ENCODE measurements at places on chromosomes 4 and X.

GRCh38 chr4:189516902-189517301 is 423.8 kb upstream of the FRG1 start:
- no peak for DNase-seq

- no peak for DNase-seq
Measured at GRCh38 chrX:115067812-115068211, 50.4 kb upstream of the IL13RA2 start.

DNA sequence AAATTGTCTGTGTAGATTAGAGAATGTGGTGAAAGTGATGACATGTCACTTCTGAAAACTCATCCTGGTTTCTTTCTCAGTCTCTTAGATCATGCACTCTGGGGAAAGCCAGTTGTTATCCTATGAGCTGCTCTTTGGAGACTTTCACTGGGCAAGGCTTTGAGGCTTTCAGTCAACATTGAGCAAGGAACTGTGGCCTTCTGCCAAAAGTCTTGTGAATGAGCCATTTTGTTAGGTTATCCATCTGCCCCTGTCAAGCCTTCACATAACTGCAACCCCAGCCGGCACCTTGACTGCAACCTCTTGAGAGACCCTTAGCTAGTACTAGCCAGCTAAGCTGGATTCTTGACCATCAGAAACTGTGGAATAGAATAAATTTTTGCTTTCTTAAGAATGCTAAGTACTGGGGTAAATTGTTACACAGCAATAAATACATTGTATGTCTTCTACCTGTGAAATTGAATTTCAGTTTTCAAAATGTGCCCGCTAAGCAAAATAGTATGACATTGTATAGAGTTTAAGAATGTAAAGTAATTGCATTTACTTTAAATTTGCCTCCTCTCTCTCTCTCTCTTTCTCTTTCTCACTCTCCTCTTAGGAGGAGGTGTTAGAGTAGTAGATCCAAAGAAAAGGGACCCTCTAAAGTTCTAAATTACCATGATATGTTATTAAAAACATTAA is 1273.0 kb downstream of the RAPGEF2 start:
- DNase-seq, result no peak

GRCh38 chr4:177519481-177520260 is 77.4 kb upstream of the AGA start:
- no peak for DNase-seq

DNA sequence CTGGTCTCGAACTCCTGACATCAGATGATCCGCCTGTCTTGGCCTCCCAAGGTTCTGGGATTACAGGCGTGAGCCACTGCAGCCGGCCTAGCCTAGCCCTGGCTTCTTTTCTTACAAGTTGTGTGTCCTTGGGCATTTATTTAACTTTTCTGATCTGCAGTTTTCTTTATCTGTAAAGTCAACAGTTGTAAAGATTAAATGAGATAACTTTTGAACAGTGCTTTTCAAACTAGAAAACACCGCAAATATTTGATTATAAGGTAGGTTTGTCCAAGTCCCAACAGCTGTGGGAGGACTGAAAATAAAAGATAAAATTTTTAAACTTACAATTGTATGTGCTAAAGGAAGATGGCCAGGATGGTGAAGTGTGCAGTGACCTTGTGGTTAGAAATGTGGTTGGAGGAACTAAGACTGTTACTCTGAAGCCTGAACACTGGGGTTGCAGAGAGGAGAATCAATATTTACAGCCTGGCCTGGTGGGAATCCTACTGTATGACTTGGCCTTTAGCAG is 44.8 kb downstream of the GSX2 start:
- DNase-seq, result no peak

DNA sequence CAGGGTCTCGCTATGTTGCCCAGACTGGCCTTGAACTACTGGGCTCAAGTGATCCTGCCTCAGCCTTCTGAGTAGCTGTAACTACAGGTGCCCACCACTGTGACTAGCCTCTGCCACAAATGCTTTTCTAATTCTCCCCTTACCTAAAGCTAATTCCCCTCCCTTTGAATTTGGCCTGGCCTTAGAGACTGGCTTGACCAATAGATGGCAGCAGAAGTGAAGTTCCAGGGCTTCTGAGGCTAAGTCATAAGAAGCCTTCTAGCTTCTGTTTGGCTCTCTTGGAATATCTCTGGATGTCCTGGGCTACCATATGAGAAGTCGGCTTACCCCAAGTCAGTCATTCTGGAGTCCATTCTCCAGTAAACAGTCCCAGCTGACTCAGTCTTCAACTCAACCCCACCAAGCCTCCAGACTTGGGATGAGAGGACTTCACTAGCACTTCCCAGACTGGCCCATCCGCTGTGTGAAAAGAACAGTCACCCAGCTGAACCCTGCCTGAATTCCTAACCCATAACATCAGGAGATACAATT is 61.0 kb downstream of the HPRT1 start:
- no peak for DNase-seq

DNA sequence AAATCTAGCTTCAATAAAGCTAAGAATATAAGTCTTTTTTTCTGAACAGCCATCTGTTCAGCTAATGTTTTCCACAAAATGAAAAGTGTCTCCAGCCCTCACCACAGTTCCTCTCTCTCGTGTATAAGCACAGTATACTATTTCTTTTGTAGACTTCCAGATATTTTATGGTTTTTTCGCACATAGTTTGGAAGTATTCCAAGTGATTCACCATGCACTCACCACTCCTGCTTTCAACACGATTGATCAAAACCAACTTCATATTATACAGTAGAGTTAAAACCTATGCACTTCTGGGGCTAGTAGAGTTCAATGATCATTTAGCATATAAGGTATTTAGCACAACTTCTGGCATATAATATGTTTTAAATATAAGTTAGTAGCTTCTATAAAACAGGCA is 105.8 kb upstream of the DCAF12L1 start:
- DNase-seq, result no peak

- DNase-seq, result no peak
Measured at GRCh38 chr4:16626945-16627344, 271.5 kb downstream of the LDB2 start.

DNA sequence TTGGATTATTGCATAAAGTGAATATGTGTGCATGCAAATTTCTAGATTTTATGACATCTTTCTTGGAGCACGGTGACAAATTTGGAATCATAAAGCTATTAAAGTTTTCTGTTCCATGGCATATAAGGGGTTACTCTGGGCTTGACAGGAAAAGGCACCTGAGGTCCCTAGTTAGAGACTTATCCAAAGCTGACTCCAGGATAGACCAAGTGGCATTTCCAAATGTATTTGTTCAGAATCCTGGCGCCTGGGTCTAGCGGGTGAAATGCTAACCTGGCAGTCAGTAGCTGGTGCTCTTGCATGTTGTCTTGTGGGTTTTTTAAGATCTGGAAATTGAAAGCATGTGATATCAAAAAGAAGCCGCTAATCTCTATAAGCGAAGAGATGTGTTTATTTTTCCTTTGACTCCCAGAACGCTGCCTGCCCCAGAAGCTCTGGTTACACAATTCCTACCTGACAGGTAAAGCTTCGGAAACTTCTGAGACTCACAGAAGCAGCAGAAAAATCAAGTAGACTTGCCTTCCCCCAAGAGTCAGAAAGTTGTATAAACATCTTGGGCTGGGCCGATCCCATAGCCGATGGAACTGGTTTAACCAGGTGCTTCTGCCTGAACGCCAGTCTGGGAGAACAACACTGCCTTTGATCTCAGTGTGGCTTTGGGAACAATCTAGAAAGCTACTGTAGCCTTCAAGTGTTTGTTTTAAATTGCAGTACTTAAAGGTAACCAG is 12.9 kb upstream of the ZCCHC4 start:
- DNase-seq, result no peak

GRCh38 chr4:48986654-48987164 is 634 bp downstream of the CWH43 start:
- DNase-seq, result no peak

GRCh38 chr4:25813448-25814106 is 49.2 kb downstream of the SEL1L3 start:
- no peak for DNase-seq

GRCh38 chrX:31355206-31355955 is 283.5 kb upstream of the FTHL17 start:
- DNase-seq, result no peak

DNA sequence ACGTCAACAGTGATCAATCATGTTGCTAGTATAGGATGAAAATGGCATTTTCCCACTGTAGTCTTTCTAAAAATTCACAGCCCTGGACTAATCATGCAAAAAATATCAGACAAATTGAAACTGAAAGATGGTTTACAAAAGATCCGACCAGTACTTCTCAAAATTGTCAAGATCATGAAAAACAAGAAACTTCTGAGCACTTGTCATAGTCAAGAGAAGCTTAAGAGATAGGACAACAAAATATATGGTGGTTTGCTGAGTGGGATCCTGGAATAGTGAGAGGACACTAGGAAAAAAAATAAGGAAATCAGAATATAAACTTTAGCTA is 101.1 kb downstream of the NAA11 start:
- DNase-seq, result no peak

DNA sequence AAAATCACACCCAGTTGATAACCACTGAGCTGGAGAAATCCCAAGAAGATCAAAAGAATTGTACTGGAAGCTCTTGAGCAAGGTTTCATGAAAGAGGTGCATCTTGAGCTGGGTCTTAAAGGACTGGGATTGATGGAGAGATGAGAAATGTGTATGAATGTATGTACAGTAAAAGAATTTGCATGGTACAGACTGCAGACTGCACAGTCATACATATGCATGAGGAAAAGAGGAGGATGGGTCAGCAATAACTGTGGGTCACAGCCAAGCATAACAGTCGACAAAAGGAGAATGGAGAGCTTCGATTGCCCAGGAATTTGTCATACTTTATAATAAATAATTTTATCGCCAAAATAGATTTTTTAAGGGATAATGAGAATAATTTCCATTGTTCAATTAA is 4.8 kb upstream of the RELL1 start:
- no peak for DNase-seq

DNA sequence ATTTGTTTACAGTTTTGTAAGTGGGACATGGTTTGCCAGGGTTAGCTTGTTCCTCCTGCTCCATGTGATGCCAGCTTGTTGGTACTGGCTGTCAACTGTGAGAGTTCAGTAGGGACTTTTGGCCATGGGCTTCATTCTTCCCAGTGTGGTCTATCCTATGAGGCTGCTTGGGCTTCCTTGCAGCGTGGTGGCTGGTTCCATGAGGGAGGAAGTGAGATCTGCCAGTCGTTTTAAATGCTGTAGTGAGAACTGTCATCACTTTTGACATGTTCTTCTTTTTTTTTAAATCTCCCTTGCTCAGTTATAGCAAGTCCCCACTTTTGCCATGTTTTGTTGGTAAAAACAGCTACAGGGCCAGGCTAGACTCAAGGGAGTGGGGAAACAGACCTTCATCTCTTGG is 15.9 kb downstream of the NSD2 start:
- no peak for DNase-seq

DNA sequence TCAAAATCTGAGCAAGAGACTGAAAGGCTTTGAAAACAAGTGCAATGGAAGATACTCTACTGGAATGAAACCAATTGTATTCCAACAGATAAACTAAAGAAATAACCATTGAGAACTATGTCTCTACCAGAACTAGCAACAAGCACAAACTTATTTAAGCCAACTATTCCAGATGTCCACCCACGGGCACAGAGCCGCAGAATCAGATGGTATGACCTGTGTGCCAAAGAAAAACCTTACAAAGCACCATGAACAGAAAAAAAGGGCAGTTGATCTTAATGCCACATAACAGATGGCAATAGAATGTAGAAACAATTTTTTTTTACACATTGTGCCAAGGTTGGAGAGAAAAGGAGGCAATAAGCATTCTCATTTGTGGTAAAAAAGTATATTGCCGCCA is 269.3 kb upstream of the ADGRL3 start:
- no peak for DNase-seq

- no peak for DNase-seq
Measured at GRCh38 chr4:76282941-76283689, 23.4 kb upstream of the STBD1 start.

DNA sequence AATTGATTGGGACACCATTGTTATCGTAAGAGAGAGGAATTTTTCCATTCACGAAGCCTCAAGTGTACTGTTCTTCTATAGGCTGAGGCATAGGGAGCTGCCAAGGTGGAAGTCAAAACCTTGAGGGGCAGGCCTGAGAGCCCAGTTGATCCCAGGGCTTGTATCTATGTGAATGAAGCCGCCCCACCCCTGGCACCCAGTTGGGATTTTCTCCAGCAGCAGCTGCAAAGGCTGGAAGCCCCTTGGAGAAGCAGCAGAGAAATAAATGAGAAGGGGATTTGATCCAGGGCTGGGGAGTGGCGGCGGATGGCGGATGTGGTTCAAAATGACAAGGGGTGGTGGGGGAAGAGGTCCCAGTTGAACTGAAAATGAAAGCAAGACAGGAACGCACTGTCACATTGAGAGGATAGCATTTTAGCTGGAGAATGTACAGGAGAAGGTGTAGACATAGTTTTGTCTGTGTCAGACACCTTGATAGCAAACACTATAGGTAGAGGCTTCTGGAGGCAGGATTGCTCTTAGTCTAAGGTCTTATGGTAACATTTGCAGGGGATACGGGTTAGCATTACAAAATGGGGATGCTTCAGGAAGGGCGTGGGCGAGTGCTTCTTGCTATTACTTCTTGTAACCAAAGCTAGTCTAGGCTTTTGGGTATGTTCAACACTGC is 32.6 kb downstream of the DOCK11 start:
- no peak for DNase-seq

DNA sequence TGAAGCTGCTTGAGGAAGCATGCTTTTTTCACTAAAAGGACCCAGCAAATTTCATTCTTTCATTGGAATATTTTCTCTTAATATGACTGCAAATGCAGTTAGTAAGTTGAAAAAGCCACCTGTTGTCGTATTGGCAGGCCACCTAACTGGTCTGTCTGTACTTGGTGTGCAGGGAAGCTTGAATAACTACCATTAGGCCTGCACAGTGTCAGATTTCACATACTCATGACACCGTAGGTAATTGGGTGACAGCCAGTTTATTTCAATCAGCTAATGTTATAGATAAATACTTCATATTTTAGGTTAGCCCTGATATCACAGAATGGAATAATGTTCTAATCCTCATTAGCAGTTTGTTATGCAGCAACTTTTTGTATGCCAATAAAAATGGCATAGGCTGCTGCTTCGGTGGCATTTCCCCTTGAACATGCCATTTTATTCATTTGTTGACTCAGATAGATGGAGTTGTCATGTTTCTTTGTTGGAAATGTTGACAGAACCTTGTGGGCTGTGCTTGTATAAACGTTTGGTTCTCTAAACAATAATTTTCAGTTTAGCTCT is 173.7 kb downstream of the RPA4 start:
- DNase-seq, result no peak

DNA sequence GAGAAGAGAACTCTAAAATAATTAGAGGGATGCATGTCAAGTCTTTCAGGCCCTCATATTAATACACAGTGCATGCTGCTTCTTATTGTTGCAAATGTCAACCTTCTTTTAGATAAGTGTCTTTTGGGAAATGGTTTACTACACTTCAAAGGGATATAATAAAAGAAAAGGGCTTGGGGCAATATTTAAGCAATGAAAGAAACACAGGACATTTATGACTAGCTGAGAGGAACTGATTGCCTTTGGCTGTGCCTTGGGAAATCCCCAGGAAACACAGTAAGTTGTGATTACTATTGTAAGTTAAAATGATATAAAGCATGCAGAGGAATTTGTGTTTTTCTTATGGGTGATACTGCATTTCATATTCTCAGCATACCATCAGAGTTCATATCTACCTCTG is 1036.2 kb upstream of the GRID2 start:
- no peak for DNase-seq
